ENCODE measurements at places on chromosomes 11 and 22.

- no peaks in the 10 kb centered on the region for H3K36me3 ChIP-seq
- no peaks in the 10 kb centered on the region for H3K27me3 ChIP-seq
- no peak for ATAC-seq
- H3K27ac ChIP-seq: no peak overlapping the region
- no peak overlapping the region for H3K4me3 ChIP-seq
Measured at GRCh38 chr22:27991586-27992293, 72.7 kb upstream of the PITPNB start.

- H3K27me3 ChIP-seq: no peaks in the 10 kb centered on the region
- H3K36me3 ChIP-seq: no peaks in the 10 kb centered on the region
- peak; percentile 34 for ATAC-seq
- no peak overlapping the region for H3K4me3 ChIP-seq
Measured at GRCh38 chr11:122681735-122682134, 26.2 kb downstream of the UBASH3B start.

DNA sequence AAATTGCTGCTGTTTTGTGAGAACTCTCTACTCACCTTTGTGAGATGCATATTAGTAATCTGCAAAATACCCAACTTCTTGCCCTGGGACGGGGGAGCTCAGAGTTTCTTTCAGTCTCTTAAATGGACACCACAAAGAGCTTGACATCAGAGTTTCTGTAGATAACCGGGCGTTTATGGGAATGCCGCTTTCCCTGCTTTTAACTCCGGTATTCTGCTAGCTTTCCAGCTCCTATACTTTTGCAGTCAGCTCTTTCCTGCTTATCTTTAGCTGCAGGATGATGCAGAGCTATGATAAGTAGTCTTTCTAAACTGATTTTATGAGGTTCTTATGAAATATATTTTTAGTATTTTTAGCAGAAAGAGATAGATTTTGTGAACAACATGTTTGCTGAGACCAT is 154.6 kb upstream of the SORL1-AS1 start:
- H3K27ac ChIP-seq: no peak overlapping the region
- H3K27me3 ChIP-seq: no peaks in the 10 kb centered on the region
- H3K36me3 ChIP-seq: peaks cover 99% of the 10 kb centered on the region
- ATAC-seq: no peak

- H3K27ac ChIP-seq: no peak overlapping the region
- no peak overlapping the region for H3K4me3 ChIP-seq
- no peaks in the 10 kb centered on the region for H3K4me1 ChIP-seq
- H3K36me3 ChIP-seq: no peaks in the 10 kb centered on the region
- H3K27me3 ChIP-seq: no peaks in the 10 kb centered on the region
Measured at GRCh38 chr11:97607291-97608000, 1217.6 kb downstream of the JRKL start.

GRCh38 chr11:43944761-43945311 is 2.4 kb downstream of the C11orf96 start:
- no peak overlapping the region for H3K27ac ChIP-seq
- peaks cover 47% of the 10 kb centered on the region for H3K27me3 ChIP-seq
- peak; percentile 46 for ATAC-seq
- H3K36me3 ChIP-seq: peaks cover 10% of the 10 kb centered on the region
- H3K4me1 ChIP-seq: peaks cover 9% of the 10 kb centered on the region
- H3K4me3 ChIP-seq: peak overlapping the region; percentile 93

- peaks cover 4% of the 10 kb centered on the region for H3K4me1 ChIP-seq
- H3K4me3 ChIP-seq: no peak overlapping the region
- peaks cover 21% of the 10 kb centered on the region for H3K27me3 ChIP-seq
Measured at GRCh38 chr11:44957776-44958564, 7.3 kb upstream of the TP53I11 start.

GRCh38 chr11:1542267-1542666 is 29.8 kb downstream of the DUSP8 start:
- H3K4me3 ChIP-seq: no peak overlapping the region
- H3K27me3 ChIP-seq: peaks cover 6% of the 10 kb centered on the region
- H3K27ac ChIP-seq: no peak overlapping the region
- ATAC-seq: no peak
- no peaks in the 10 kb centered on the region for H3K36me3 ChIP-seq

DNA sequence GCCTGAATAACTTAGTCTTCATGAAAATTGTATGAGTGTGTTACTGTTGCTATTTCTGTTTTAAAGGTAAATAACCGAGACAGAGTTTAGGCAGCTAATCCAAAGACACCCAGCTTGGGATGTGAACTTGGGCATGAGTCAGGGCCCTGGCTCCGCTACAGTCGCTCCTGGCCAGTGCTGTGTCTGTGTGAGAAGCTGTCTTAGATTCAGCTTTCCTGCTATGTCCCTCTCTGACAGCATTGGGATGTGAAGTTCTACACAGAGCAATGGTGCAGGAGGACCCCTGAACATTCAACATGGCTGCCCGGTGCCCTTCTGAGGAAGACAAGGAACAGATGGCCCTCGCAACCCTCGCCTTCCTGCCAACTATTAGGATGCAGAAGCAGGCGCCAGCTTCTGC is 49.4 kb downstream of the GALNT18 start:
- no peaks in the 10 kb centered on the region for H3K36me3 ChIP-seq
- no peak for ATAC-seq
- H3K4me3 ChIP-seq: no peak overlapping the region
- H3K27me3 ChIP-seq: peaks cover 13% of the 10 kb centered on the region
